ENCODE measurements at places on chromosomes 7 and 10.

- DNase-seq: no peak
Observed at GRCh38 chr7:42628054-42628453, 283.8 kb downstream of the C7orf25 start.

DNA sequence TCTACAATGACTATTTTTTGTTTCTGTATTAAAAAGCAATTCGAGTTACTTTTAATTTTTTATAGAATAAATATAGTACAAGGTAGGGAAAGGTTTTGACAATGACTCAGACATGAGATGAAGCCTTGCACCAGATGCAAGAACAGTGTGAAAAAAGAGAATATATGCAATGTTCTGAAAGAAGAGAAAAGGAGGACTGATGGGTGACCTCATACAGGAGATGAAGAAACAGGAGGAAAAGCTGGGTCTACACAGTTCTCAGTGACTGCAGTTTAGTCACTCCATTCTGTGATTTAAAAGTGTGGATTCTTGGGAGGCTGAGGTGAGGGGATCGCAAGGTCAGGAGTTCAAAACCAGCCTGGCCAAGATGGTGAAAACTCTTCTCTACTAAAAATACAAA lies 38.3 kb upstream of the YAE1 start:
- no peak for DNase-seq

GRCh38 chr10:124975977-124976514 lies 34.1 kb downstream of the ZRANB1 start:
- no peak for DNase-seq

DNA sequence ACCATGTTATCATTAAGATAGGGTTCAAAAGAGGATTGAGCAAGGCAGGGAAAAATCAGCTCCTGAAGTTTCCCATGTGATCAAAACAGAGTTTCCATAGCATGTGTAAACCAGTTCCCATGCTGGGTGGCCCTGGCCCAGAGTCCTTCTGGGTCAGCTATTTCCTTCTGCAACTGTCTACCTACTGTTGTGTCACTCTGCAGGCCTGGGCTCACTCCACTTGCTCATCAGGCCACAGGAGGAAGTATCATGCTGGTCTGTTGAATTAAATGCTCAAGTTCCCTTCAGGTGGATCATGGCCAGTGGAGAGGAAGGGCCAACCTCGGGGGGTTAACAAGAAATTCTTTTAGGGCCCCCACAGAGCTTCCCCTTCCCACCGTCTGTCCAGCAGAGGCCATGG lies 104.7 kb downstream of the GFRA1 start:
- no peak for DNase-seq

DNA sequence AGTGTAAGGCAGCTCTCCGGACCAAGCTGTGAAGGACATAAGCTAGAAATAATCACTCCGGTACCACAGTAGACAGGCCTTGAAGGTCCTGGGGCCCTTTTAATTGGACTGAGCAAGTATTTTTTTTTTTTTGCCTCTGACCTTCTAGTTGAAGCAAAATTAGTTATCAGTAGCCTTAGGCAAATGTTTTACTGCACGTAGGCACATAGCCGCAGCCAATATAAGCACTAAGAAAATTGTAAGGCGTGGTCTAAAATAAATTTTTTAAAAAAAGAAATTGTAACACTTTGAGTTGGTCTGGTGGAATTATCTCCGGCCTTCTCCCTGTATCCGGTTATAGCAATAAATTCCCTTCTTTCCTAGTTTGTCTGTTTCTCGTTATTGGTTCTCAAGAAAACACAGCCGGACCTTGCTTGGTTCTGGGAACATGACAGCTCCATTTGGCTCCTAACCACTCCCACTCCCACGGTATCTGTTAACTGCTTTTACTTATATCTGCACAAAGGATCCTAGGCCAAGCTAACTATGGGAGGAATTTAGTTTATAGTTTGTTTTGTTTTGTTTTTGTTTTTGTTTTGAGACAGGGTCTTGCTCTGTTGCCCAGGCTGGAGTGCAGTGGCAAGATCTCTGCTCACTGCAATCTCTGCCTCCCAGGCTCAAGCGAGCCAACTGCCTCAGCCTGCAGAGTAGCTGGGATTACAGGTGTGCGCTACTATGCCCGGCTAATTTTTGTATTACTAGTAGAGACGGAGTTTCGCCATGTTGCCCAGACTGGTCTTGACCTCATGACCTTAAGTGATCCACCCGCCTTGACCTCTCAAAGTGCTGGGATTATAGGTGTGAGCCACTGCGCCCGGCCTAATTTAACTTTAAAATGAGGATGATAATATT lies 124.4 kb upstream of the KIF5B start:
- DNase-seq: no peak

DNA sequence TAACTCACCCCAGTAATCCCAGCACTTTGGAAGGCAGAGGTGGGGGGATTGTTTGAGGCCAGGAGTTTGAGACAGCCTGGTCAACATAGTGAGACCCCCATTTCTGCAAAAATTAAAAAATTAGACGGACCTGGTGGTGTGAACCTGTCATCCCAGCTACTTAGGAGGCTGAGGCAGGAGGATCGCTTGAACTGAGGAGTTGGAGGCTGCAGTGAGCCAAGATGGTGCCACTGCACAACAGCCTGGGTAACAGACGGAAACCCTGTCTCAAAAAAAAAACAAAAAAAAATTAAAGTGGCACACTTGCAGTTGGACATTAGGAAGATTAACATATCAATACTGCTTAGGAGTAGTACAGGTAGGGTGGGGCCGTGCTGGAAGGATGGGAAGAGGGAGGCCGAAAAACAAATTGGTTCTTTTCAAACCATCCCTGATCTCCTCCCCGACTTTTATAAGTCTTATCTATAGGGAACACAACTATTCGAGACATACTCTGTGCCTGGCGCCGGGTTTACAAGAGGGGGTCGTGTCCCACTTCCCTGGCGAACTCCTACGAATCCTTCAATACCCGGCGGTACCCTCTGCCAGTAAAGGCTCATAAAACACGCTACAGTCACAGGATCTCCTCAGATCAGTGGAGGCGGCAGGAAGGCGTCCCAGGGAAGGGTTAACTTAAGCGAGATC lies 628 bp downstream of the TAF6 start:
- DNase-seq: no peak

DNA sequence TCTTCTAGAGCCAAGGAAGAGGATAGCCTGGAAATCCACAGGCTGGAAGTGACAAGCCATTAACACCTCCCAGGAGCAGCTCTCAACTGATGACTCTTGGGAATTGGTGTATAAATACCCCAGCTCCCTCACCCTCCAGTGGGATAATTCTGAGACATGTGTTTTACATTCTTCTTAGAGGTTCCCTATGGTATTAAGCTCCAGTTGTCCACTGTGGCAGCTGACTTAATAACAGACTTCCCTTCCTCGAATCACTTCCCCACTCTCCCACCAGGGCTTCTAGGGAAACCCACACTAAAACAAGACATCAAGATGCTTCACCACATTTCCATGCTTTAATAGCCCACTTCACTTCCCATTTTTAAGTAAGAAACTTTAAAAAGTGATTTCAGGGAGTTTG lies 47.2 kb downstream of the FAM107B start:
- no peak for DNase-seq

- no peak for DNase-seq
Observed at GRCh38 chr10:31036209-31036608, 4.5 kb upstream of the ZNF438 start.

DNA sequence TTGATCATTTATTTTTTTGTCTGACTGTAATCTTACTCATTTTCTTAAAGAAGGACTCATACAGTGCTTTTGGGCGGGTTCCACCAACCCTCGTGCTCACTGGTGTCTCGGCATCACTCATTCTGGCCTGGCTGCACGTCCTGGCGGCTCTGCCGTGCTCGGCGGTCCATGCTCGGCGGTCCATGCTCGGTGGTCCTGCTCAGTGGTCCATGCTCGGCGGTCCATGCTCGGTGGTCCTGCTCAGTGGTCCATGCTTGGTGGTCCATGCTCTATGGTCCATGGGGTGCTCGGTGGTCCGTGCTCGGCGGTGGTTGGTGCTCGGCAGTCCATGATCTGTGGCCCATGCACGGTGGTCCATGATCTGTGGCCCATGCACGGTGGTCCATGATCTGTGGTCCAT lies 72.5 kb downstream of the WDR37 start:
- DNase-seq: no peak

DNA sequence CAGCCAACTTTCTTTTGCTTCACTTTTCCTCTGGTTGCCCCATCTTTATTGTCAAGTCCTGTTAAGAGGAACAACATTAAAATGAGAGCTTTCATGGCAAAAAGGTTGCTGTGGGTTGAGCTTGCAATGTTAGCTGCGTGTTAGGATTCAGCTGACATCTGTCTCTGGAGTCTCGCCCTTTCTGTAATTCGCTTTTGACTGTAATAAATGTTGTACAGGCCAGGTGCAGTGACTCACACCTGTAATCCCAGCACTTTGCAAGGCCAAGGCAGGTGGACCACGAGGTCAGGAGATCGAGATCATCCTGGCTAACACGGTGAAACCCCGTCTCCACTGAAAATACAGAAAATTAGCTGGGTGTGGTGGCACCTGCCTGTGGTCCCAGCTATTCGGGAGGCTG lies 24.1 kb downstream of the MNX1 start:
- no peak for DNase-seq

- no peak for DNase-seq
Observed at GRCh38 chr7:132319481-132319880, 256.8 kb downstream of the PLXNA4 start.

DNA sequence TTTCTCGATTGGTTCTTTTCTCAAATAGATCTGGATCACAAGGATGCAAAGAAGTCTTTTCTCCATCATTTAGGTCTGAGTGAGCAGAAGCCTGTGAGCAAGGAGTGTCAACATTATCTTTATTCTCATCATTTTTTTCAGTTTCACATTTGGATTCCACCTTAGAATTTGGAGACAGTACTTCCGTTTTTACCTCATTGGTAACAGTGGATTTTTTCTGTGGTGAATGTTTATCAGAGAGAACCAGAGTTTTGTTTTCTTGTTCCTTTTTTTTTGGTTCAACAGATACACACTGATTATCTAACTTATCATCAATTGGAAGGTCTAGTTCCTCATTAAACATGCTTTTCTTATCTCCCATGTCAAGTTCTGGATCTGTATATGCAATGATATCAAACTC lies 151.3 kb downstream of the GALNT11 start:
- DNase-seq: no peak

GRCh38 chr10:130567011-130567410 lies 430.8 kb downstream of the GLRX3 start:
- DNase-seq: no peak

GRCh38 chr7:158618745-158619140 lies 31.1 kb upstream of the PTPRN2 start:
- DNase-seq: no peak

DNA sequence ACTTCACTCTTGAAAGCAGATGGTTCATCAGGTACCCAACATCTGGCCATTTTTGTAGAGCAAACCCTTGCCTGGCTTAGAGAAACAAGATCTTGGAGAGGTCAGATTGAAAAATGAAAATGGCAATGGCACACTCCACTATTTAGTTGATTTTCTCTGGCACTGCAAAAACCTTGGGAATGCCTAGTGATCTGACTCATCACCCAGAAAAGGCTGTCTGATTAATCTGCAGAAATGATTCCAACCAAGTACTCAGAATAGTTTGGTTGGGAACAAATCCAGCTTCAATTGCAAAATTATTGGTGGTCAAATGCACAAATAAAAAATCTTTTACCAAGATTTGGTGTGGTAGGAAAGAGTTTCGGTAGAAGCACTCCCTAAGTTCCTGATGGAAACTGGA lies 351.2 kb downstream of the PHTF2 start:
- no peak for DNase-seq

DNA sequence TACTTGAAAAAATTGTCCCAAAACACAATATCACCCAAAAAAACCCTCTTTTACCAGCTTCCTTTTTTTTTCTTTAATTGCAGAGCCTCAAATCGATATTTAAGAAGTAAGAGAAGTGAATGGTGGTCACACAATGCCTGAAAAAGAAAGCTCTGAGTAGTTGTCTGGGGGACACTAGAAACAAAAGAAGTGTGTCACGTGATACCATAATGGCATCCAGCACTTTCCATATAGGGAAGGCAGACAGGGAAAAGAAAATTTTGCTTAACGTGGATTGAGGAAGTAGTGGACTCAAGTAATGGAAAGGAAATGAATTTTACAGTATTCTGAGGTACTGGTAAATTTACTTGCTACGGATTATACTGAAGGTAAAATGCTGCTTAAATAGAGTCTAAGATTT lies 765.9 kb upstream of the C7orf33 start:
- DNase-seq: no peak

DNA sequence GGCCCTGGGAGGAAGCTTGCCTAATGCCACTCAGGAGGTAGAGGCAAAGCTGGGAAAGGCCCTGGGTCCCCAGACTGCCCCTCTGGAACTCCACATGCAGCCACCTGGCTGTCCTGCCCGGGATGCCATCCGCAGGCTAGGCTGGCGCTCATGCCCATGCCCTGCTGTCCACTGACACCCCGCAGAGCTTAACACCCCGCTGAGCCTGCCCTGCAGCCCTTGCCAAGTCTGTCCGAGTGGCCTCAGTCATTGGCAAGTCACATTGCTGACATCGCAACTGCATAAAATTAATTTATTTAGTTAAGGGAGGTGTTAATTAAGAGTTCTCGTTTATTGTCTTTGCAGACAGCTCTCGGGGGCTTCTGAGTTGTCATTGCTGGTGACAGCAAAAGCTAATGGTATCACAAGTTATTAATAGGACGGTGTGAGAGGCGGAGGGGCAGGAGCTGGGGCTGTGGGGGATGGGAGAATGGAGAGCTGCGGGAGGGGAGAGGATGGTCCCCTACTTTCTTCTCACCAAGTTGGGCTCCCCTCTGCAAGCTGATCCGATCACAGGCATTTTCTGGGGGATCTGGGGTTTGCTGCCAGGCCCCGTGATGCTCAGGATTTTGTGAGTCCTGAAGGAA lies 55.6 kb upstream of the PCBD1 start:
- no peak for DNase-seq

GRCh38 chr7:105636982-105637381 lies 55.7 kb upstream of the EFCAB10 start:
- DNase-seq: no peak

DNA sequence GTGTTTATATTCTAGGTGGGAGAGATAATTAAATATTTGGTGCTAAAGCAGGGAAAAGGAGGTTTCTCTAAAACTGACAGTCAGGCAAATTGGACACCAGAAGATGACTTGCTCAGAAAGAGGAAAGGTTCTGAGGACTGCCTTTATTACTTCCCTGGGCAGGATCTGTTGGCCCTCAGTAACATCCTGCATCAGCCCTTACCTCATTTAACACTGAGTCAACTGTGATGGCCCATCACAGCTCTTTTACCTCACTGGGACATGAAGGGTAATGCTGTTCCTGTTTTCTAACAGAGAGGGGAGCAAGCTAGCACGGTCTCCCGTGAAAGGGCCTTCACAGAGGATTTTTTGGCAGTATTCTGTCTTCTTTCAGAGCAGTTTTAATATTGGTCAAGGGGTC lies 12.0 kb downstream of the PPP1R17 start:
- DNase-seq: no peak

GRCh38 chr10:118107040-118107439 lies 60.3 kb upstream of the RAB11FIP2 start:
- no peak for DNase-seq

DNA sequence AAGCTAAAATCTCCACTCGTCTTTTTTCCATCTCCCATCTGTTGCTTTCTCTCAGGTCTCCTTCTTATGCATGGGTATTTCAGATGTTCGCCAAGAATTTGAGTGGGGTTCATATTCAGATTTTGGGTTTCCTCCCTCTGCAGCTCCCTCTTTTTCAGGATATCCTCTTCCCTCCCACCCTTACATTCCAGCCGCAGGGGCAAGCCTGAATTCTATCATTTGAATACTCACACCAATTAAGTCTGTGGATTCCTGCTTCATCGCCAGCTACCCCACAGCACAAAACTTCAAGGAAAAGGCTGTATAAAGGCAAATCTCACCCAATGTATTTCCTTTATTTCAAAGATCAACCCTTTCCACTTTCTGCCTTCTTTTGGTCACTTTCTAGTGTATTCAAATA lies 41.6 kb upstream of the FOXI2 start:
- no peak for DNase-seq

GRCh38 chr10:69464401-69464800 lies 13.1 kb downstream of the TSPAN15 start:
- DNase-seq: no peak

All from T1000 (cell line).